ENCODE measurements at places on chromosomes 6 and 20.

DNA sequence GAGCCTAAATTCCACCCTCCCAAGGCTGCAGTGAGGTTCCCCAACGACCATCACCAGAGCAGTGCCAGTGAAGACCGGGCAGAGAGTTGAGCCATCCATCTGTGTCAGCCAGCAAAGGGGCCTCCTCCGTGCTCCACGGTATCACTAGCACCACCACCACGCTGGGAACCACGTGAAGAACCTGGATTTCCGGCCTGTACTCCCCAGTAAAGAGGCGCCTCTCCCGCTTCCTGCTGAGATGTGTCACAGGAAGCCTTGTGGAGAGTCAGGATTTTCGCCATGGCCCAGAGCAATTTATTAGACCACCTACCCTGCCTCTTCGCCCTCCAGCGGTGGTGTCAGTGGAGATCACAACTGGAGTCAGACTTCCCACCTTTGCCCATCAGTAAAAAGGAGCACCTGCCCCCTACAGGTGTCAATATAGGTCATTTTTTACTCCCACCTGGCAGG lies 28.8 kb downstream of the CPXM1 start:
- H3K36me3 ChIP-seq = no peaks in the 10 kb centered on the region
- no peaks in the 10 kb centered on the region for H3K27me3 ChIP-seq
- peaks cover 39% of the 10 kb centered on the region for H3K4me1 ChIP-seq
- no peak overlapping the region for H3K4me3 ChIP-seq
- H3K27ac ChIP-seq = no peak overlapping the region

DNA sequence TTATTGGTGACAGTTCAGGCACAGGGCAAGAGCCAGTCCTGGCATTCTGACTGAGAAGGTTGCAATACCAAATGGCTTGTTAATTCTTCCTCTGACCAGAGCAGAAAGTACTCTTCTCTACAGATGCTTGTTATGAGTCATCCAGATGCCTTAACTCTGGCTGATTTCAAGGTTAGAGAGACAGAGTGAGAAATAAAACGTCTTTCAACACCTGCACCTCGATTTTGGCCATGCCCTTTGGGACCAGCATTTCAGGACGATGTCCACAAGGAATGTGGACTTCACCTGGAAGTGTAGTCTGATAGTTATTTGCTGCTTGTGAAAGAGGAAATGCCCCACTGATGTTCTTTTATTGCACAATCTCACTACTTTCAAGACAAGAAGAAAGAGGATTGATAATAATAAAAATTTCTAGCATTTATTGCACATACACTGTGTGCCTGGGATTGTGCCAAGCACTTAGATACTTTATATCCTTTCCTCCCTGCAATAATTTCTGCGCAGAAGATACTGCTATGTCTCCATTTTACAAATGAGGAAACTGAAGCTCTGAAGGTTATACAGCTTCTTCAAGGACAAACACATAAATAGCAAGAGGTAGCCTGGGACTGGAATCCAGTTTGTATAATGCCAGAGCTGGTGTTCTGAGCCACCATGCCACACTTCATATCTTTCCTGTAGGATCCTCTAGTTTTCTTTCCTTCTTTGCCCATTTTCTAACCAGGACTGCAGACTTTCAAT lies 33.5 kb upstream of the MCM3 start:
- no peaks in the 10 kb centered on the region for H3K27me3 ChIP-seq
- no peak for DNase-seq
- H3K27ac ChIP-seq = no peak overlapping the region
- no peaks in the 10 kb centered on the region for H3K4me1 ChIP-seq
- no peaks in the 10 kb centered on the region for H3K36me3 ChIP-seq
- no peak overlapping the region for H3K4me3 ChIP-seq

DNA sequence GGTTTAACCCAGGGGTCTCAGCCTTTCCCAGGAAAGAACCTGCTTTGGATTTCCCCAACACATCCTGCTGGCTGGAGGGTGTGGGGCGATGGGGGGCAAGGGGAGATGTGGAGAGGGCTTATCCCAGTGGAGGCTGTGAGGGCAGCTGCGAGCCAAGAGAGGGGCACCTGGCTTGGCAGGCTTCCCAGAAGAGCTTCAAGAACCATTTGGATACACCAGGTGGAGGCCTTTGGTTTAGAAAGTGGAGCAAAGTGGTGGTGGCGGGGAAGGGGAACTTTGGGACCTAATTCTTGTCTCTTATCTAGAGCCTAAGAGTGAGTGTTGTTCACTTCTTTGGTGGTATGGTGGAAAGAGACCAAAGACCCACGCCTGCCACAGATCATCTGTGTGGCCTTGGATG lies 12.4 kb downstream of the CD40 start:
- no peak overlapping the region for H3K27ac ChIP-seq
- no peaks in the 10 kb centered on the region for H3K36me3 ChIP-seq
- H3K4me3 ChIP-seq = no peak overlapping the region
- H3K4me1 ChIP-seq = peaks cover 5% of the 10 kb centered on the region
- no peaks in the 10 kb centered on the region for H3K27me3 ChIP-seq

GRCh38 chr6:2773449-2773848 lies 8.3 kb downstream of the WRNIP1 start:
- H3K4me1 ChIP-seq = peaks cover 88% of the 10 kb centered on the region
- H3K27me3 ChIP-seq = no peaks in the 10 kb centered on the region
- H3K36me3 ChIP-seq = no peaks in the 10 kb centered on the region
- no peak overlapping the region for H3K4me3 ChIP-seq

DNA sequence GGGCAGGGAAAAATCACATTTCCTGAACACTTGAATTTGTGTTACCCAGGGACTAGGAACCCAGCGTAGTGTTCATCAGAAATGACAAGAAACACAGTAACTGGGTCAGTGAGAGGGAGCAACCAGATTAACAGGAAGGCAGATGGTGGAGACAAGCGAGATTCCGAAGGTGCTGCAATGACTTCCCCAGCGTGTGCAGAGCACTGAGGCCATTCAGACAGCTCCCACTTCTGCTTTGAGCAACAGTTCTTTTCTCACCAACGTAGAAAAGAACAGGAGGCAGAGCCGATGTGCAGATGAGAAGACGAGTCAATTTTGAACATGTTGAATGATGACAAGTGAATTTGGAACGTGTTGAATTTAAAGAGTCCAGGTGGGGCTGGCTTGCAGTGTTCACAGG lies 63.1 kb upstream of the IFNGR1 start:
- no peak for DNase-seq
- no peak overlapping the region for H3K27ac ChIP-seq
- H3K4me3 ChIP-seq = no peak overlapping the region
- no peaks in the 10 kb centered on the region for H3K36me3 ChIP-seq
- no peaks in the 10 kb centered on the region for H3K27me3 ChIP-seq

DNA sequence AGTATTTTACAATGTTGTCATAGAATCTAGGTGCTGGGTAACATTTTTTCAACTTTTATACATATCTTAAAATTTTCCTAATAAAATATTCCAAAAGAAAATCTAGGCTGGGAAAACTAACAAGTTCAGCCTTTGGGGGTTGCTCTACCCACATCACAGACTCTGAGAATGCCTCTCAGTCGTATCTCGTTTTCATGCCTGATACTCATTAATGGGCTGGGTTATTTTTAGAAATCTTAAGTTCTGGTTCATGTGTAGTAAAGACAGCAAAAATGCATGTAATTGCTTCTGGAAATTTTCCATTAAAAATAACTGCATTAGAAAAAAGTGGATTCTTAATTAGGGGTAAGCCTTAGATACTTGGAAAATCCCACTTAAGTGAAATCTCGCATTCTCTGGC lies 149.3 kb downstream of the SLC24A3 start:
- H3K27me3 ChIP-seq = no peaks in the 10 kb centered on the region
- H3K27ac ChIP-seq = no peak overlapping the region
- H3K36me3 ChIP-seq = no peaks in the 10 kb centered on the region
- H3K4me3 ChIP-seq = no peak overlapping the region
- H3K4me1 ChIP-seq = peaks cover 5% of the 10 kb centered on the region

- no peaks in the 10 kb centered on the region for H3K27me3 ChIP-seq
- no peaks in the 10 kb centered on the region for H3K36me3 ChIP-seq
- no peak overlapping the region for H3K27ac ChIP-seq
- no peak for DNase-seq
- H3K4me1 ChIP-seq = no peaks in the 10 kb centered on the region
These were observed 88.8 kb upstream of the SOX4 start for GRCh38 chr6:21504790-21505189.

GRCh38 chr6:797479-798077 lies 104.6 kb upstream of the EXOC2 start:
- no peak overlapping the region for H3K4me3 ChIP-seq
- DNase-seq = no peak
- H3K27me3 ChIP-seq = no peaks in the 10 kb centered on the region
- H3K27ac ChIP-seq = no peak overlapping the region

GRCh38 chr6:44681761-44682160 lies 294.3 kb downstream of the CDC5L start:
- no peaks in the 10 kb centered on the region for H3K4me1 ChIP-seq
- no peak overlapping the region for H3K4me3 ChIP-seq
- no peaks in the 10 kb centered on the region for H3K27me3 ChIP-seq
- H3K36me3 ChIP-seq = no peaks in the 10 kb centered on the region

DNA sequence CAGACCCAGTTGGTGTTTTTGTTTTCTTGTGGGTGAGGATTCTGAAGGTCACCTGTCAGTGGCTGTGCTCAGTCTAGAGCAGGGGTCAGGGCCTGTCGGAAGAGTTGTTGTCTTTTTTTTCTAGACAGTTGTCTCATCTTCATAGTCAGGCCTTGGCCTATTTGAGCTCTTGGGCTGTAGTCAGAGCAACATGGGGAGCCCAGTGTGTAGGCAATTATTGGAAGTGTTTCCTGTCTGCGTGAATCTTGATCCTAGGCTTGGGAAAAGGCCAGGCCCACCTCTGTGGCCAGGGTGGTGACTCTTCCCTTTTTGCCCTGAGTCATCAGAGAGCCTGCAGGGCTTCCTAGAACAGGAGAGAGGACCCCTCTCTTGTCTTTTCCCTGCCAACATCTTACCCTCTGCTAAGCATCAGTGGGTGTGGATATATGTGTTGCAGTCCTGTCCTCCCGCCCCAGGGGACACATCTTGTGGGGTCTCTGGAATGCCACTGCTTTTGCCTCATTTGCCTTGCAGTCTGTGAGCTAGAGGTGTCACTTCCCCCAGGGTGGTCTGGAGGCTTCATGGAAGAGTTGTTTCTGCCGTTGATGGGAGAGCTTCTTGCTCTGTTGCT lies 11.4 kb downstream of the TJAP1 start:
- no peaks in the 10 kb centered on the region for H3K27me3 ChIP-seq
- H3K36me3 ChIP-seq = peaks cover 25% of the 10 kb centered on the region
- no peak for DNase-seq
- no peak overlapping the region for H3K27ac ChIP-seq
- H3K4me1 ChIP-seq = no peaks in the 10 kb centered on the region

DNA sequence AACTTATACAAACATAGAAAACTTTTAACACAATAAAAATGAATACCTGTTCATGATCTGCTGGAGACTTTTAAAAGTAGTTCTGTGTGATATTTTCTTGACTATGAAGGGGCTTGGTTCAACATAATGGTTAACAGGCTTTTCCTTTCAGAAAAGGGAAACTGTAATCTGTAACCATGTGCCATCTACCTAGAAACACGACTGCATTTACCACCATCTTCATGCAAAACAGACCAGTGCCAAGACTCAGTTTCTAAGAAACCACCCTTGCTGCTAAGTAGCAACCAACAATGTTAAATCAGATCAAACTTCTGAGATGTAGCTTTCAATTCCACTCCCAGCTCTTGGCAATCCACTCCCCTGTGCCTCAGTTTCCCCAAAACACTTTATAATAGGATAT lies 15.7 kb downstream of the STAU1 start:
- peaks cover 3% of the 10 kb centered on the region for H3K36me3 ChIP-seq
- H3K4me1 ChIP-seq = no peaks in the 10 kb centered on the region
- H3K27me3 ChIP-seq = no peaks in the 10 kb centered on the region
- no peak for DNase-seq
- no peak overlapping the region for H3K27ac ChIP-seq
- no peak overlapping the region for H3K4me3 ChIP-seq

DNA sequence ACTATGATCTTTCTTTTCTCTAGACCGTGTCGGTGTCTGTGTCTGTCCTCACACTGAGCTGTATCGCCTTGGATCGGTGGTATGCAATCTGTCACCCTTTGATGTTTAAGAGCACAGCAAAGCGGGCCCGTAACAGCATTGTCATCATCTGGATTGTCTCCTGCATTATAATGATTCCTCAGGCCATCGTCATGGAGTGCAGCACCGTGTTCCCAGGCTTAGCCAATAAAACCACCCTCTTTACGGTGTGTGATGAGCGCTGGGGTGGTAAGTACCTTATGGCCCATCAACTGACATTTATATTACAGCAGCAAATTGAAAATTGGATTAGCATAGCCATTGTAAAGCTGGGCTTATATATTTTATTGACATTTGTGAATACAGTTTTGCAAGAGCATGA lies 72.2 kb upstream of the GFRAL start:
- no peak overlapping the region for H3K4me3 ChIP-seq
- no peak overlapping the region for H3K27ac ChIP-seq
- DNase-seq = no peak
- no peaks in the 10 kb centered on the region for H3K4me1 ChIP-seq

DNA sequence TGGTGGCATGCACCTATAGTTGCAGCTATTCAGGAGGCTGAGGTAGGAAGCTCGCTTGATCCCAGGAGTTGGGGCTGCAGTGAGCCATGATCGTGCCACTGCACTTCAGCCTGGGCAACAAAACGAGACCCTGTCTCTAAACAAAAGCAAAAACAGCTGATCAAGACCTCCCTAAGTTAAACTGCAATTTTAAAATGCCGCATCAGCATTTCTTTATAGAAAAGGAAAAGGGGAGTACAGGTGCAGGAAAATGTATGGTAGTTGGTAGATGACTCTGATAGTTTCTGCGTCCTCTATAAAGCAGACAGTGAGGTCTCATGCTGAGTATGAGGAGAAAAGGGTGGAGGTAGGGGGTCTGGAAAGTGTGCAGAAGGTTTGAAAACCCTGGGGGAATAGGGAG lies 8.9 kb upstream of the TBCC start:
- H3K27me3 ChIP-seq = no peaks in the 10 kb centered on the region
- H3K27ac ChIP-seq = no peak overlapping the region
- DNase-seq = peak; percentile 20
- peaks cover 21% of the 10 kb centered on the region for H3K36me3 ChIP-seq

- peaks cover 4% of the 10 kb centered on the region for H3K4me1 ChIP-seq
- H3K36me3 ChIP-seq = no peaks in the 10 kb centered on the region
- no peak for DNase-seq
- no peak overlapping the region for H3K27ac ChIP-seq
These were observed 94.5 kb downstream of the GRM4 start for GRCh38 chr6:34051331-34051919.

DNA sequence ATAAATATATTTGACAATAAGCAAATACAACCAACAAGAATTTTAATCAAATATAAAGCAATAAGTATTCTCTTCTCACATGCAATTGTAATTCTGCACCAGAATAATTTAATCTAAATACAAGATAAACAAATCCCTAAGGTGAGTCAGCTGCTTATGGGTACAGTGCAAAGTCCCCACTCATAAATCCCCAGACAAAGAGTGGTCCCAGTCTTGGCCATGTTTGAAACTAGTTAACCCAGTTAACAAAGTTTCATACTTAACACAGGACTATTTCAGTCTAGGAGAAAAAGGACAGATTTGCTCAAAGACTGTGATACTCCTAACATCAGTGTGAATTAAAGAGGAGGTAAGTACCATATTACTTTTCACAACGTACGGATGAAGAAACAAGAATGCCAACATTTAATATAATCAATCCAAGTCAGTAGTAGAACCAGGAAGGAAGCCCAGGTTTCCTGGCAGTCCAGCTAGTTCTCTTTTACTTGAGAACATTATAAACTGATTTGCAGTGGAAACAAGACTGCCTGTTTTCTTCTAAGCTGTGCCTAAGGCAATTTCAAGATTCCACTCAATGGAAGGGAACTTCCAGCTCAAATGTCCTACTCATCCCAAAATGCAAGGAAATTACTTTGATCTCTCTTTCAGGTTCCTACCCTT lies 10.4 kb downstream of the SAMD3 start:
- H3K4me1 ChIP-seq = no peaks in the 10 kb centered on the region
- no peaks in the 10 kb centered on the region for H3K36me3 ChIP-seq
- no peak overlapping the region for H3K27ac ChIP-seq
- no peak for DNase-seq

Measured in tibial artery (tissue), 4 donors.